ENCODE measurements at places on chromosomes 16 and 17. TPM values are rescaled to one million over a fixed set of nuclear protein-coding genes. Genes with fewer than 3 reads are reported as not detected.

GRCh38 chr16:546909-547770 is 13.1 kb upstream of the PRR35 start:
- no peaks in the 10 kb centered on the region for H3K27me3 ChIP-seq
- no peak for DNase-seq
- no peaks in the 10 kb centered on the region for H3K36me3 ChIP-seq
- no peak overlapping the region for H3K27ac ChIP-seq
- no peaks in the 10 kb centered on the region for H3K4me1 ChIP-seq

DNA sequence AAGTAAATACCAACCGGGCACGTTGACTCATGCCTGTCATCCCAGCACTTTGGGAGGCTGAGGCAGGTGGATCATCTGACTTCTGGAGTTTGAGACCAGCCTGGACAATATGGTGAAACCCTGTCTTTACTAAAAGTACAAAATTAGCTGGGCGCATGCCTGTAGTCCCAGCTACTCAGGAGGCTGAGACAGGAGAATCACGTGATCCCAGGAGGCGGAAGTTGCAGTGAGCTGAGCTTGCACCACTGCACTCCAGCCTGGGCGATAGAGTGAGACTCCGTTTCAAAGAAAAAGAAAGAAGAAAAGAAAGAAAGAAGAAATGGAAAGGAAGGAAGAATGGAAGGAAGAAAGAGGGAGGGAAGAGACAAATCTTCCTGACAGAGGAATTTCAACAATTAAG is 108.7 kb downstream of the AHSP start:
- no peak overlapping the region for H3K4me3 ChIP-seq
- no peaks in the 10 kb centered on the region for H3K36me3 ChIP-seq
- no peaks in the 10 kb centered on the region for H3K27me3 ChIP-seq
- H3K4me1 ChIP-seq = no peaks in the 10 kb centered on the region

- DNase-seq = no peak
- no peaks in the 10 kb centered on the region for H3K27me3 ChIP-seq
- H3K4me1 ChIP-seq = no peaks in the 10 kb centered on the region
- H3K27ac ChIP-seq = no peak overlapping the region
- no peaks in the 10 kb centered on the region for H3K36me3 ChIP-seq
- no peak overlapping the region for H3K4me3 ChIP-seq
These were observed 15.1 kb upstream of the CSNK2A2 start for GRCh38 chr16:58212824-58213655.

DNA sequence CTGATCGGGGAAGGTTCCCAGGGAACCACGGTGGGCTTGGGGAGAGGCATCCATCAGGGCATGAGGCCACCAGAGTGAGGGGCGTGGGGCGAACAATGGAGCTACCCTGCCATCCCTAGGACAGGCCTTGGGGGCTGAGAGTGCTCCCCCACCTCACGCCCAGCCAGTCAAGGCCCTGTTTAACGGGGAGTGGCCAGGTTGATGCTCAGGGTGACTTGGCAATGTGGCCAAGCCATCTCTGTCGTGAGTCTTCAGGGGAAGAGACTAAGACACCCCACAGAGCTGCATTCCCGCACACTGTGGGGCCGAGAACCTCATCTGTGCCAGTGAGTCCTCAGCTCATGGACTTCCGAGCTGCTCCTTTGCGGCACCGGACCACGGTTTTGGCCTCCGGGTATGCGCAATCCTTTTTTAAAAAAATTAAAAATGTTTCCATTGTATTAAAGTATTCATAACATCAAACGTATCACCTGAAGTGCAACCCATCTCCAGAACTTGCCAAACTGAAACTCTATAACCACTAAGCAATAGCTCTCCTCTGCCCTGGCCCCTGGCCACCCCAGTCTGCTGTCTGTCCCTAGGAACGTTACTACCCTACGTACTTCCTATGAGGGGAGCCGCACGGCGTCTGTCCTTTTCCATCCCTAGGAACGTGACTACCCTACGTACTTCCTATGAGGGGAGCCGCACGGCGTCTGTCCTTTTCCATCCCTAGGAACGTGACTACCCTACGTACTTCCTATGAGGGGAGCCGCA is 71.8 kb upstream of the DOC2B start:
- no peak for DNase-seq
- no peaks in the 10 kb centered on the region for H3K4me1 ChIP-seq
- no peak overlapping the region for H3K4me3 ChIP-seq

Gene TBC1D16
- total RNA-seq = 23.7 TPM

Gene COPZ2
- 0.63 TPM for total RNA-seq
